Panc1 (cell line): ENCODE measurements at places on chromosomes 12 and 14.

- H3K36me3 ChIP-seq: no peaks in the 10 kb centered on the region
- no peak for DNase-seq
- no peaks in the 10 kb centered on the region for H3K4me1 ChIP-seq
- no peak overlapping the region for H3K27ac ChIP-seq
- H3K27me3 ChIP-seq: no peaks in the 10 kb centered on the region
These were observed 229.2 kb downstream of the NRXN3 start for GRCh38 chr14:78399316-78399889.

GRCh38 chr12:1917172-1918070 is 1.0 kb downstream of the CACNA2D4 start:
- no peaks in the 10 kb centered on the region for H3K4me1 ChIP-seq
- H3K27me3 ChIP-seq: no peaks in the 10 kb centered on the region
- DNase-seq: no peak
- H3K4me3 ChIP-seq: no peak overlapping the region
- H3K27ac ChIP-seq: no peak overlapping the region

DNA sequence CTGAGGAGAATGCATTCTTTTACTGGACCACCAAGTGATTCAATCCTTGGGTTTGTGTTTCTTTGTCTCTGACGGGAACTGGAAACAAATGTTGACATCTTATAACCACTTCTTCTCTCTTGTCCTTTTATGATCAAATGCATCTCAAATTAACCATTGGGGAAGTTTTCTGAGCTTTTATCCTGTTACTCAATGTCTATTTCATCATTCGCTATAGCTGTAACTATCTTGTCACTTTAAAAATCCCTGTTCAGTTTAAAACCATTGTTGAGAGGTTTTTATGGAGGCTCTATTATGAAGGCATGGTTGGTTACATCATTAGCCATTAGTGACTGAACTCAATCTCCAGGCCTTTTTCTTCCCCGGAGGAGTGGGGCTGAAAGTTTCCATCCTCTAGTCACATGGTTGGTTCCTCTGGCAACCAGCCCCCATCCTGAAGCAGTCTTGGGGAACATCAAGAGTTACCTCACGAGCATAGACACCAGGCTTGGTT is 2.7 kb upstream of the CLEC6A start:
- H3K27me3 ChIP-seq: no peaks in the 10 kb centered on the region; the same call in 1 of the 2 replicates
- H3K27ac ChIP-seq: no peak overlapping the region
- no peaks in the 10 kb centered on the region for H3K4me1 ChIP-seq
- H3K36me3 ChIP-seq: no peaks in the 10 kb centered on the region; the same call in 1 of the 2 replicates
- no peak for DNase-seq
- no peak overlapping the region for H3K4me3 ChIP-seq

GRCh38 chr14:74841230-74842207 is 34.4 kb downstream of the PROX2 start:
- no peaks in the 10 kb centered on the region for H3K27me3 ChIP-seq
- no peaks in the 10 kb centered on the region; the same call in none of the 2 replicates for H3K36me3 ChIP-seq
- H3K27ac ChIP-seq: no peak overlapping the region
- no peaks in the 10 kb centered on the region for H3K4me1 ChIP-seq
- DNase-seq: no peak
- H3K4me3 ChIP-seq: no peak overlapping the region

DNA sequence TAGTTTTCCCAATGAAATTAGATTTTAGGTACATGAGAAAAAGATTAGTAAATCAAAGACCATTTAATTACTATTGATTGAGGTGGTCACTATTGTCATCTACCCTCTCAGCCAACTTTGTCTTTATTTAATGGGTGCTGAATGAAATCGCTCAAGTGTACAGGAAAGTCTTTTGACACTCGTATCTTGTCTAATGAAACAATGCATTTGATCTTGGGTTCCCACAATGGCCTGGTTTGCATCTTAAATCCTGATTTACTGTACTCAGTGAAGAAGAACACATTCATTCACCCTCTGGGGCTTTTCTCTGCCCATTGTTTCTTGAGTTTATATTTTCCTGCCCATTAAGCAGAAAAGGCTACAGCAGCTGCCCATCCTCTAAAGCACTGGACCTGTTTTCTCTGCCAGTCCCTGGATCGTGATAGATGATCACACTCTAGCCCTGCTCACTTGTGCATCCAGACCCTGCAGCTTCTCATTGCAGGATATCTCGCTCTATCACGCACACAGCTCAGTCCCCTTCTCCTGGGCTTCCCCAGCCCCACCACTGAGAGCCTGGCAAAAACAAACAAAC is 1369.3 kb downstream of the AACS start:
- no peaks in the 10 kb centered on the region for H3K4me1 ChIP-seq
- H3K4me3 ChIP-seq: no peak overlapping the region
- no peaks in the 10 kb centered on the region for H3K27me3 ChIP-seq
- no peaks in the 10 kb centered on the region for H3K36me3 ChIP-seq
- no peak overlapping the region for H3K27ac ChIP-seq

GRCh38 chr14:20623798-20624197 is 17.7 kb downstream of the OR6S1 start:
- H3K27ac ChIP-seq: no peak overlapping the region
- H3K27me3 ChIP-seq: no peaks in the 10 kb centered on the region
- H3K4me3 ChIP-seq: peak overlapping the region; percentile 94
- no peaks in the 10 kb centered on the region for H3K36me3 ChIP-seq
- peaks cover 9% of the 10 kb centered on the region for H3K4me1 ChIP-seq
- DNase-seq: no peak

- no peak for DNase-seq
- no peak overlapping the region for H3K4me3 ChIP-seq
- no peaks in the 10 kb centered on the region for H3K4me1 ChIP-seq
- H3K27me3 ChIP-seq: no peaks in the 10 kb centered on the region
- no peaks in the 10 kb centered on the region for H3K36me3 ChIP-seq
These were observed 411.4 kb downstream of the CCDC91 start for GRCh38 chr12:28601570-28602058.

DNA sequence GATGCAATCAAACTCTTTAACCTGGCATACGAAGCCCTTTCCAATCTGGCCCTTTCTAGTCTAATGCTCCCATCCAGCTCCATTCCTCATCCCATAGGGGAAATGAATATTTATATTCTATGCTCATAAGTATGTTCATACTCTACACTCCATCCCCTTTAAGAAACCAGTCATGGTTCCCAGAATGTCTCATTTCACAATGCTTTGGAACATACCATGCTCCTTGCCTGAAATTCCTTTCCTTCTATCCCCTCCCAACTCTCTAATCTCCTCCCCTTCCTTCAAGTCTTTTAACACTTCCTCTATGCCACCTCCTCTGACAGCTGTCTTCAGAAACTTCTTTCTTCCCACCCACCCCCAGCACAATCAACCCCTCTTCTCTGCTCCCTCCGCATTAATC is 207.0 kb upstream of the CAND1 start:
- H3K27me3 ChIP-seq: peaks cover 9% of the 10 kb centered on the region
- no peak overlapping the region for H3K27ac ChIP-seq
- no peaks in the 10 kb centered on the region for H3K36me3 ChIP-seq

DNA sequence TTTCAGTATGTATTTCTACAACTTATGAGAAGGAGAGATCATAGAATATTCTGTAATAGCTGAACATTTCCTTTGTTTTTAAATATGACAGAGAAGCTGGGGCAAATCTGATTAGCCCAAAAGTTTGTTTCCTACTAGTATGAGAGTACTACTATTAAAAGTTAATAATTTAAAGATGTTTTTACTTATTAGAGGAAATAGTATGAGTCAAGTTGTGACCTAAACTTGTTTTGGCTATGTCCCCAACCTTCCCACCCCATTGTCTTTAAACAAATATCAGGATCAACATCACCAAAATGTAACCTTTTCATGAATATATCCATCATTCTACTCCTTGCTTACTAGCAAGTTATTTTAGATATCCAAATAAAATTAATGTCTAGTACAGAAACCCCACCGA is 10.5 kb downstream of the GNPNAT1 start:
- H3K27ac ChIP-seq: no peak overlapping the region
- peaks cover 27% of the 10 kb centered on the region for H3K36me3 ChIP-seq
- H3K27me3 ChIP-seq: no peaks in the 10 kb centered on the region
- no peak overlapping the region for H3K4me3 ChIP-seq
- H3K4me1 ChIP-seq: no peaks in the 10 kb centered on the region
- DNase-seq: no peak

DNA sequence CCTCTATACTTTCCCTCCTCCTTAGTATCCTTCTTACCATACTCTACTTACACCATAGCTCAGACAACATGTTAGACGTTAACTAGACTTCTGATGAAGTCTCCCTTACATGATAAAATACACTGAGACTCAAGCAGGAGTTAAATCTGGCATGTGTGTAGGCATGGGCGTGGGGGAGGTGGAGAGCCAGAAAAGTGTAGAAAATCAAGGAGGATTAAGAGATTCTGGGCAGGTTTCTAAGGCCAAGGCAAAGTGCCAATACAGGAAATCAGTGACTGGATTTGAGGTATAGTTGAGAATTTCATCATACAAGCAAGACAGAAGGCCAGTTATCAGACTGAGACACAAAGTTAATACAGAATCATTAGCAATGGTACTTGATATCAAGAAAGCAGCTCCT is 37.4 kb downstream of the EPS8 start:
- no peak overlapping the region for H3K27ac ChIP-seq
- no peak for DNase-seq
- H3K4me3 ChIP-seq: no peak overlapping the region
- no peaks in the 10 kb centered on the region for H3K4me1 ChIP-seq
- H3K36me3 ChIP-seq: no peaks in the 10 kb centered on the region

DNA sequence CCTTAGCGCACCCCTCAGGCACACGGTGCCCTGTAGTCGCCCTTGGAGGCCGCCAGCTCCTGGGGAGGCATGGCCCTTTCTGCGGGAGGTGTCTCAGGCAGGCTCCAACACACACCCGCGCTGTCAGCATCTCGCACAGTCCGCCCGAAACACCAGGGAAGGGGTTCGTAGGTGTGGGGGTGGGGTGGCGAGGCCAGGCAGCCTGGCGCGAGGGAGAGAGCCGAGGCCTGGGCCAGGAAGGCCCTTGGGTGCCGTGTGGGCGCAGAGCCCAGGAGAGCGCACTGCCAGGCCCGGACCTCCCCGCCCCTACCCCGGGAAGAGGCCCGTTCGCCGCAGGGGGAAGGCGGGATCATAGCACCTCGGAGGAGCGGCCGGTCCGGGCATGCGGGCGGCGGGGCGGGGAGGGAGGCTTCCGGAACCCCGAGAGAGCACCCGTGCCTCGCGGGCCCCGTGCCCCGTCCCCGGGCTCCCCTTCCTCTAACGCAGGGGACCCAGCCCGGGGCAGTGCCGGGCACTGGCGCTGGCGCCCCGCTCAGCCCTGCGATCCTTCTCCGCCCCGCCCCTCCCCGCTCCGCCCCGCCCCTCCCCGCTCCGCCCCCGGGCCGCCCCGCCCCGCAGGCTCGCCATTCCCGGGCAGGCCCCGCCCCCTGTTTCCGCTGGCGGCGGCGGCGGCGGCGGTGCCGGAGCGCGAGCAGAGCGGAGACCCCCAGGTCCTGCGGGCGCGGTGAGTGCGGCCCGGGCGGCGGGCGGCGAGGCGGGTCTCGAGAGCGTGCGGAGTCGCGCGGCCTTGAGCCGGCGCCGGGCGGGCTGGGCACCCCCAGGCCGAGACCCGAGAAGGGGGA is at the start of gene TSPAN9:
Gene TSPAN9 (plus strand): TSS at position 650 of the 842 bp plus-strand sequence. CDS start 123,815 bp downstream, outside the sequence.
- H3K4me1 ChIP-seq: no peaks in the 10 kb centered on the region; the same call in 1 of the 2 replicates
- H3K36me3 ChIP-seq: no peaks in the 10 kb centered on the region
- peak within 1 kb of the TSS; percentile 57 for H3K4me3 ChIP-seq
- DNase-seq: no peak
- H3K27ac ChIP-seq: peak within 1 kb of the TSS; percentile 51; the same call in 1 of the 2 replicates

DNA sequence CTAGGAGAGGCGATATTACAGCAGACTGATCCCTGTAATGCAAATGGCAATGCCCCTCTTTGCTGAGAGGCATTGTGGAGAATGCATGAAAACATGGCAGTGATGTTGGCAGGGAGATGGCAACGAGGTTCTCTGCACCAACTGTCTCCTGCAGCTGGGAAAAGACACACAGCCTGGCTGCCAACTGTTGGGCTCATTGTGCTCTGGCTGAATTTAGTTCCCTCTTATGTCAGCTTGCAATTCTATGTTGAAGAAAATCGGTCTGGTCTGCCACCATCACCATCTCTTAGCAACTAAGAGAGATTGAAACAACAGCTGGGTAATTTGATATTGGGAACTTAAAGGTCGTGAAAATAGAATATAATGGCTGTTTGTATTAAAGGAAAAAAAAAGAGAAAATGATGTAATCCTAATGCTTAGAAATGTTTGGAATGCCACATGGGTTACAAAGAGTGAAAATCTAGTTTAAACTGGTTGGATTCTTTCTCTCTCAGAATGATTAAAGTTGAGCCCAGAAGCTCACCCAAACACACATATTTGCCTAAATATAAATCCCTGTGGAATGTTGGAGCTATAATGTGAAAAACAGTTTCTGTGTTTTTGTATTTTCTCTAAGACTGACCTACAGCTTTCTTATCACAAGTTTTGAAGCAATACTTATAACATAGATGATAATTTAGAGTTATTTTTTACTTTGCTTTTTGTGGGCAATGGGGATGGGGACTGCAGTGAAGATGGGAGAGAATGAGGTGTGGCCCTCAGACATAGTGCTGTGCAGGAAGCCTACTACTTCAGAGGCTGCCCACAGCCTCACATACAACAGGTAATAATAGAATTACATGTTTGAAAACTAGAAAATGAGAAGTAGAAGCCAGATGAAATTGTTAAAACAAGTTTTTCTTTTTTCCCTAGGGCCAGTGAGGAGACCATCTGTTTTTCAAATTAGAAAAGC is 143.7 kb downstream of the AKAP6 start:
- H3K4me3 ChIP-seq: no peak overlapping the region
- H3K27ac ChIP-seq: no peak overlapping the region
- no peaks in the 10 kb centered on the region for H3K4me1 ChIP-seq
- DNase-seq: no peak
- no peaks in the 10 kb centered on the region for H3K36me3 ChIP-seq

DNA sequence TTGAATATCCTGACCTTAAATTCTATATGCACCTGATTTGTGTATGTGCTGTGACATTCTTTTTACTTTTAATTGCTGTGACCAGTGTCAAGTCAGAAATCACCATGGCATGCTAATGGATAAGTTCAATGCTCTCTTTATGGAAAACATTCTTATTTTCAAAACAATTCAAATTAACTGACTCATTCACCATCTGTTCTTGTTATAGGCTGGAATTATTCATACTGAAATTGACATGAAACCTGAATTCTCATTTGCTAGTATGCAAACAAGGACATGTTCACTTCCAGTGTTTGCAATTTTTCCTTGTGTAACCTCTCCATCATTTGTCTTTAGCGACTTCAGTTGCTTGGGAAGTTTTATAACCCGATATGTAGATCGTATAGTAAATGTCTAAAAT is at the start of gene TAS2R30:
Gene TAS2R30 (minus strand): TSS at position 340 of the 400 bp plus-strand sequence. CDS start 400 bp downstream, outside the sequence.
- no peak for DNase-seq
- no peaks in the 10 kb centered on the region for H3K27me3 ChIP-seq
- no peaks in the 10 kb centered on the region for H3K36me3 ChIP-seq
- H3K27ac ChIP-seq: no peak within 1 kb of the TSS
- H3K4me1 ChIP-seq: no peaks in the 10 kb centered on the region
- H3K4me3 ChIP-seq: no peak within 1 kb of the TSS

- H3K36me3 ChIP-seq: no peaks in the 10 kb centered on the region
- no peak overlapping the region for H3K4me3 ChIP-seq
- H3K27me3 ChIP-seq: no peaks in the 10 kb centered on the region
- DNase-seq: no peak
These were observed 70.7 kb downstream of the TAOK3 start for GRCh38 chr12:118302053-118302452.
